ENCODE measurements at places on chromosomes 11 and 22. TPM values are rescaled to one million over a fixed set of nuclear protein-coding genes. Genes with fewer than 3 reads are reported as not detected.

MAPK8IP2 gene
- 0.13 TPM for total RNA-seq

ADM2 gene
- total RNA-seq: 0.36 TPM

PKDREJ gene
- under 0.01 TPM for total RNA-seq

FUT4 gene
- total RNA-seq: 8.4 TPM

RIC3 gene
- total RNA-seq: 0.27 TPM

RNF141 gene
- total RNA-seq: 35.6 TPM

NCF4 gene
- total RNA-seq: not detected

SYT9 gene
- 0.22 TPM for total RNA-seq

ZNRF3 gene
- total RNA-seq: 6.3 TPM

CLDN5 gene
- 542 TPM for total RNA-seq

DKK3 gene
- 143 TPM for total RNA-seq

C1QTNF5 gene
- total RNA-seq: 43.1 TPM

ESAM gene
- 154 TPM for total RNA-seq

TEX12 gene
- total RNA-seq: 0.43 TPM

OTOG gene
- total RNA-seq: not detected

METTL15 gene
- 24.8 TPM for total RNA-seq

TMEM218 gene
- 21.0 TPM for total RNA-seq

LARGE1 gene
- total RNA-seq: 8.9 TPM

FZD4 gene
- 254 TPM for total RNA-seq

APOBEC3H gene
- total RNA-seq: 0.40 TPM

OR51B5 gene
- total RNA-seq: not detected

GCAT gene
- total RNA-seq: 32.3 TPM

TRIM48 gene
- not detected for total RNA-seq

VPREB1 gene
- not detected for total RNA-seq

VPREB3 gene
- total RNA-seq: not detected

C22orf42 gene
- total RNA-seq: not detected

ZNF280A gene
- under 0.01 TPM for total RNA-seq

HPX gene
- total RNA-seq: 0.53 TPM

NRXN2 gene
- total RNA-seq: not detected

TCP11L1 gene
- 27.0 TPM for total RNA-seq

RTN4R gene
- 1.1 TPM for total RNA-seq

FXYD2 gene
- total RNA-seq: 0.50 TPM

ZBTB16 gene
- total RNA-seq: 12.2 TPM

MS4A6A gene
- 0.40 TPM for total RNA-seq

DERL3 gene
- 0.66 TPM for total RNA-seq

SMC1B gene
- not detected for total RNA-seq

MFNG gene
- total RNA-seq: 125 TPM

MACROD1 gene
- total RNA-seq: 18.5 TPM

PHOX2A gene
- total RNA-seq: not detected

CARD16 gene
- total RNA-seq: 23.5 TPM

MMP12 gene
- not detected for total RNA-seq

IZUMO1R gene
- not detected for total RNA-seq

GALNT18 gene
- total RNA-seq: 5.5 TPM

HBG1 gene
- not detected for total RNA-seq

ANGPTL5 gene
- 0.13 TPM for total RNA-seq

ANKK1 gene
- total RNA-seq: 0.07 TPM

EHF gene
- not detected for total RNA-seq
